ENCODE measurements at places on chromosomes 3 and 15.

DNA sequence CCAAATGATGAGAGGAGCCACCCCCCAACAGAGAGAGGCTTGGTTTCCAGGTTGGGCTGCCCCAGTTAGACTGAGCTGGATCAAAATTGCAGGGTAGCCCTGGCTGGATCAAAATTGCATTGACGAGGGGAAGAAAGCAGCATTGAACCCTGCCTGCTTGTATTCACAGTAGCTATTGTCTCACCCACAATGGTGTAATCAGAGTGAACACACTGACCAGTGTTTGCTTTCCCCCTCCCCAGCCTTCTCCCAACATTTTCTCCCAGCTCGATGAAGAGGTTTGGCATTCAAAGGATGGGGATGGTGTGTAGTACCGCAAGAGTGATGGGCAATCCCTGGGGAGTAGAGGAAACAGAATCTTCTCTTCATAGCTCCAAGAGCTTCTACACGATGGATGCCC is 223.8 kb downstream of the ADAMTS9 start:
- no peaks in the 10 kb centered on the region for H3K4me1 ChIP-seq
- no peak overlapping the region for H3K4me3 ChIP-seq
- no peak for DNase-seq
- H3K27ac ChIP-seq, result no peak overlapping the region
- no peaks in the 10 kb centered on the region for H3K36me3 ChIP-seq
- no peaks in the 10 kb centered on the region for H3K27me3 ChIP-seq

DNA sequence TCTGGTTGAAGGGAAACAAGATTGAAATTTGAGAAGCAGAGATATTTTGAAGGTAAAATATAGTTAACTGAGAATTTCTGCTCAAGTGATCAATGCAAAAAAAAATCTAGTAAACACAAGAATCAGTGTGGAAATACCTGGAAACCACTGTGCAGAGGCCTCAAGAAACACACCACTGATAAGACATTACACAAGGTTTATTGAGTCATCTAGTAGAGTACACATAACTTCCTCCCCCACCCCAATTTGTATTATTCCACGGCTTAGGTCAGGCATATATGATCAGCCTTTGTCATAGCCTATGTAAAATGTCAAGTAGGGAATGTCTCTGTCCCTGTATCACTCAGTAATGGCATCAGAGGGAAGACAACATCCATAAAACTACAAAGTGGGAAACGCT is 447.8 kb upstream of the BCHE start:
- H3K27ac ChIP-seq, result no peak overlapping the region
- H3K36me3 ChIP-seq, result no peaks in the 10 kb centered on the region
- no peak overlapping the region for H3K4me3 ChIP-seq
- DNase-seq, result no peak
- H3K27me3 ChIP-seq, result no peaks in the 10 kb centered on the region

- no peaks in the 10 kb centered on the region for H3K4me1 ChIP-seq
- H3K27ac ChIP-seq, result no peak overlapping the region
- H3K36me3 ChIP-seq, result no peaks in the 10 kb centered on the region
- DNase-seq, result no peak
- H3K27me3 ChIP-seq, result no peaks in the 10 kb centered on the region
- no peak overlapping the region for H3K4me3 ChIP-seq
Measured at GRCh38 chr3:123606527-123606926, 21.7 kb upstream of the HACD2 start.

DNA sequence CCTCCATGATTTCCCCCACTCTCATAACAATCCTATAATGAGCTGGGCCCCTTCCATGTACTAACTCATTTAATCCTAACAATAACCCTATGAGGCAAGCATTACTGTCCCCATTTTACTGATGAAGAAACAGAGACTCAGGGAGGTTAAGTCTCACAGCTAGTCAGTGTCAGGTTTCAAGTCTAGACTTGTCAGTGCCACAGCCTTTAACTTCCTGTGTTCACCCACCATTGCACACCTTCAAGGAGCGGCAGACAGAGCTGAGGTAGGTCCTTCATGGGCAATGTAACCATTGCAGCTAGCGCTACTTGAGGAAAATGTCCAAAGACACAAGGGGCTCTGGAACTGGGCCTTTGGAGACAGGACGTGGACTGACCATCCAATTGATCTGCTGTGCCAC is 105.8 kb upstream of the CTNNB1 start:
- H3K27ac ChIP-seq, result no peak overlapping the region
- H3K4me3 ChIP-seq, result no peak overlapping the region
- no peaks in the 10 kb centered on the region for H3K36me3 ChIP-seq
- H3K27me3 ChIP-seq, result no peaks in the 10 kb centered on the region
- no peak for DNase-seq
- H3K4me1 ChIP-seq, result no peaks in the 10 kb centered on the region

All from natural killer cell (primary cell).